Adrenal gland (tissue), 19 donors: ENCODE measurements at places on chromosomes 13 and 19. TPM values are rescaled to one million over a fixed set of nuclear protein-coding genes. Genes with fewer than 3 reads are reported as not detected.

The FGF22 gene
- not detected for total RNA-seq

DNA sequence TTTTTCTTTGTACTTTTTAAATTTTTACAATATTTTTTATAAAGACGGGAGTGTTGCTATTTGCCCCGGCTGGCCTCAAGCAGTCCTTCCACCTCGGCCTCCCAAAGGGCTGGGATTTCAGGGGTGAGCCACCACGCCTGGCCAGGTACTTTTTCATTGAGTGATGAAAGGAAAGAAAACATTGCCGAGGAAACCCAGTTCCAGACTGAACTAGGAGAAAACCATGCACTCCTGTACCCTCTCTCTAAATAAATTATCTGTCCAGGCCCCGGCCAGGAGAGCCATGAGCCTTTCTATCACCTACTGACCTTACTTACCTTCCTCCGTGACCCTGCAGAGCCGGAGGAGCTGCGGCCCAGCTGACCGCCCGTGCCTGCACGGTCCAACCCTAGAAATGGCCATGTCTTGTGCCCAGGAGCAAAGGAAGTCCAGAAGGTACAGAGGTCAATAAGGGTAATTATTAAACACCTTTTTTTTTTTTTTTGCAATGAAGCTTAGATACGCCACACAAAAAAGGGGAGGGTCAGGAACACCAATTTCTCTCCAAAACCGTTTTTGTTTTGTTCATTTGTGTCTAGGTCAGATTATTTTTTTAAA, at the start of gene SLC7A9:
Gene SLC7A9, minus strand, starts transcription at position 399 of the 597 bp plus-strand sequence. CDS start 1,233 bp downstream, outside the sequence.
- H3K27ac ChIP-seq: no peak within 1 kb of the TSS
- no peaks in the 10 kb centered on the region for H3K36me3 ChIP-seq
- no peak for DNase-seq
- H3K4me1 ChIP-seq: no peaks in the 10 kb centered on the region

The KASH5 gene
- not detected for total RNA-seq

- H3K27me3 ChIP-seq: peaks cover 8% of the 10 kb centered on the region
- no peak overlapping the region for H3K27ac ChIP-seq
- H3K4me1 ChIP-seq: no peaks in the 10 kb centered on the region
- H3K36me3 ChIP-seq: no peaks in the 10 kb centered on the region
Measured at GRCh38 chr13:113378825-113379224, 14.9 kb upstream of the GRTP1 start.
